Fibroblast of villous mesenchyme (primary cell): ENCODE measurements at places on chromosomes 1 and 21.

DNA sequence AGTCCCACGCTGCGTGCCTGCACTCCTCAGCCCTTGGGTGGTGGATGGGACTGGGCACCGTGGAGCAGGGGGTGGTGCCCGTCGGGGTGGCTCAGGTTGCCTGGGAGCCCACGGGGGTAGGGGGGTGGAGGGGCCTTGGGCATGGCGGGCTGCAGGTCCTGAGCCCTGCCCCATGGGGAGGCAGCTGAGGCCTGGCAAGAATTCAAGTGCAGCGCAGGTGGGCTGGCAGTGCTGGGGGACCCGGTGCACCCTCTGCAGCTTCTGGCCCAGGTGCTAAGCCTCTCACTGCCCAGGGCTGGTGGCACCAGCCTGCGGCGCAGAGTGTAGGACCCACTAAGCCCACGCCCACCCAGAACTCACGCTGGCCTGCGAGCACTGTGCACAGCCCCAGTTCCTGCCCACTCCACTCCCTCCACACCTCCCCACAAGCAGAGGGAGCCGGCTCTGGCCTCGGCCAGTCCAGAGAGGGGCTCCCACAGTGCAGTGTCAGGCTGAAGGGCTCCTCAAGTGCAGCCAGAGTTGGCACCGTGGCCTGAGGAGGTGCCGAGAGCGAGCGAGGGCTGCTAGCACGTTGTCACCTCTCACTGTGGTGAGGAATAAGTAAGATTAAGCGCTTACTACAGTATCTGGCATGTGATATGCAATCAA is 12.8 kb downstream of the TNNI3K start:
- DNase-seq, result no peak

- peak; percentile 99 for DNase-seq
Observed at GRCh38 chr1:172746091-172746949, 87.4 kb downstream of the FASLG start.

- DNase-seq, result no peak
Observed at GRCh38 chr1:155940993-155941844, at the start of gene RXFP4. Gene RXFP4 (plus strand): TSS chr1:155941638. CDS start chr1:155941710, 72 bp downstream.

DNA sequence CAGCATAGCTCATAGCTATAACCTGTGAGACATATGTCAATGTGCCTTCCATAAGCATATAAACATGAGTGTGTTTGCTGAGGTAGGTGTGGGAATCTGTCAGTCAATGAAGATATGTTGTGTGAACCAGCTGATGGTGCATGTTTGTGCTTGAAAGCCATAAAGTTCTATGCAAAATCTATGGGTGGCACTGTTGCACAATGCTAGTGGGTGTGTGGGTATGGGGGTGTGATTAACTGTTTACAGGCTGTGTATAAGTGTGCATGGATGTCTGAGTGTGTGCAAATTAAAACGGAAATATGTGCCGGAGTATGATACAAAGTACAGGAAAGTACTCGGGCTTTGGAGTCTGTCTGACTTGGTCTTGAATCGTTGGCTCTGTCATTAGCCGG is 1.0 kb upstream of the ATP2B4 start:
- DNase-seq, result peak; percentile 67

DNA sequence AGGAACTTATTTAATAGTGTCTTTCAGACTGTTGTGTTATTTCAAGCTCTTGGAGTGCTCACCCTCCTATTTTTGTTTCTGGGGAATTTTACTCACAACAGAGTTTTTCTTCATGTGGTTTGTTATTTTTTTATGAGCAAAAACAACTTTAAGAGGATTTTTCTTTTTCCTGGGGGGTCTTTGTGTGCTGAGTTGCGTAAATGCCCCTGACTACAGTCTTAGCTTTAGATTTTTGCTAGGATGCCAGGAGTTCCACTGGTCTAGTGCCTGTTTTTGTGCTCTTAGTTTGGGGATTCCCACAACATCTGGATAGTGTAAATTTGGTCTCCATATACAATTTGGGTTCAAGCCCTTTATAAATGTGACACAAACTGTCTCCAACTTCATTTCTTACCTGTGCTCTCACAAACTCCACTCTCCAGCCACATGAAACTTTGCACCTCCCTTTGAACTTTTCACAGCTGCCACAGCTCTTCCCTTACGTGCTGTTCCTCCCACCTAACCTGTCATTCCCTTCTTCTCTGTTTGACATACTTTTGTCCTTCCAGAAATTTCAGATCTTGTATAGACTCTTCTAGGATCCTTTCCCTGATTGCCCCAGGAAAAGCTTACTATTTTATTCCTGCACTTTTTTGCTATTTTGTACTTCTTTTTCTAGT is 180.2 kb downstream of the CRB1 start:
- DNase-seq, result no peak

GRCh38 chr1:87279536-87279875 is 49.2 kb upstream of the LMO4 start:
- DNase-seq, result no peak

DNA sequence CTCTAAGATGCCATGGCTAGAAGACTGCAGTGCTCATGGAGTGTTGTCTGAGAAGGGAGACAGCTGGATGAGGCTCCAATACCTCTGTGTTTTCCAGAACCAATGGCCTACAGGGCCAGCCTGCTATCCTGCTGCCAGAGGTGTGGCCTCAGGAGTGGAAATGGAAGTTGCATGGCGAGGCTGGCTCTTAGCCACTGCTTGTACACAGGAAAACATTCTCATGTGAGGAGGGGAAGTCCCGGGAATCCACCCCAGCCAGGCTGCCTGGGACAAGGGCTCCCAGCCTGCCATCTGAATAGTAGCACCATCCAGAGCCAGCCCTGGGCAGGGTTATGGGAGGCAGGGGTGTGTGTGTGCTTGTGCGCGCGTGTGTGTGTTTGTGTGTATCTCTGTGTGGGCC is 56.5 kb downstream of the SDC3 start:
- peak; percentile 39 for DNase-seq

DNA sequence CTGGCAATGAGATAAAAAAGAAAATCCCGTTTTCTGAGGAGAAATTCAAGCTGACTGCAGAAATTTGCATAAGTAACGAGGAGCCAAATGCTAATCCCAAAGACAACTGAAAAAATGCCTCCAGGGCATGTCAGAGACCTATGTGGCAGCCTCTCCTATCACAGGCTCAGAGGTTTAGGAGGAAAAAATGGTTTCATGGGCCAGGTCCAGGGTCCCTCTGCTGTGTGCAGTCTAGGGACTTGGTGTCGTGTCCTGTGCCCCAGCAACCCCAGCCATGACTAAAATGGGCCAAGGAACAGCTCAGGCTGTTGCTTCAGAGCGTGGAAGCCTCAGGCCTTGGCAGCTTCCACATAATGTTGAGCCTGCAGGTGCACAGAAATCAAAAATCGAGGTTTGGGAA is 456.5 kb downstream of the DPYD start:
- no peak for DNase-seq

DNA sequence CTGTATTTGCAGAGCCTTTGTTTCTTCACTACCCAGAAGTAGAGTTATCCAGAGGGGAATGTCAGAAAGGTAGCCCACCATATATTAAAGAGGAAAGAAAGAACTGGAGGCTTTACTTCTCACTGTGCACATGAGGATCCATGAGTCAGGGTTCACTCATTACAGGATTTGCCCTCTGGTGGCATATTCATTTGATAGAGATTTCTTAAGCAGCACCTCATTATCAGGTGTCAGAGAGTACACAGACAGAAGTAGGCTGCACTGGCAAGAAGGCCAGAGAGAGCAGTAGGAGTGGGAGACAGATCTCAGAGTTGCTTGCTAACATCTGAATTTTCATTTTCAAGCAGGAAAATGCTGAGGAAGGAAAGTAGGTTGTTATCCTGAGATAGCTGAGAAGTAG is 123.8 kb downstream of the PIK3R3 start:
- DNase-seq, result no peak

DNA sequence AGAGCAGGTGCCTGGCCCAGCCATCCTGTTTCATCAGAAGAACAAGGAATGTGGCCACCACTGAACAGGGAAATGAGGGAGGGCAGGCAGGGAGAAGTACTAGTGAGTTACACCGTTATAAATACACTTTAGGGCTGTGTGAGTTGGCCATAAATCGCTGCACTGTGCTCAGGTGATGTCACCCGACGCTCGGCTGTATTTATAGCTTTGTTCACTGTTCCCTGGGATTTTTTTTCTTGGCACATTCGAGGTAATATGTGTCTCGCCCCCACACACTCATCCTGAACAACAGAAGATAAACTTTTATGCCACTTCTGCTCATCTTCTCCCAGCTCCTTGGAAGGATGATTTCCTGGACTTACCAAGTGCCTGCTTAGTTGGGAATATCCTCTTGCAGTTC is 9.0 kb upstream of the KIRREL1 start:
- DNase-seq, result no peak

DNA sequence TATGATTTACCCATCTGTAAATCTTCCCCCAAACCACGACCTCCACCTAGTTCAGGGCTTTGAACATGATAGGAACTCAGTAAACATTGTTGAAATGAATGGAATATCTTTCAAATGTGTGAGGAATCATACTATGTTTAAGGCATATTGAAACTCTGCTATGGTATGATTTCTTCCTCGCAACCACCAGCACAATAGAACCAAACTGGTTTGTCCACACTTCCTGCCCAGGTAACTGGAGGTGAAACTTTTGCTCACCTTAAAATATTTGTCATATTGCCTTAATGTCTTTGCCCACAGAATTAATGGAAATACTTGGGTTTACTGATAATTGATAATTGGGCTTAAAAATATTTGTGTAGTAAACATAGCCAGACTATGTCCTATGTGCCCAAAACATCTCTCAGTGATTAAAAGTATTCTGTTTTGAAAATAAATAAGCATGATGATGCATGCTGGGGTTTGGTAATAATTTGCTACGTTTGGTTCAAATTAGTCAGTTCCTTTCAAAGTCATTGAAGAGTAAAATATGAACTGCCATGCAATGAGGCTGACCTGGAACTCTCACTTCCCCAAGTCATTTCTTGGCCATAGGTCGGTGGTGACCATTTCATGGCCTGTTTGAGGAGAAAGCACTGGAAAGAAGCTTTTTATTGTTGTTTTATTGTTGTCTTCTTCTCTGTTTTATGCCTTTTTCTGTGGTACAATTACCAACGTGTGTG is 73.3 kb downstream of the TNFSF18 start:
- no peak for DNase-seq

- DNase-seq, result peak; percentile 25
Observed at GRCh38 chr1:6831366-6831765, 46.1 kb downstream of the CAMTA1 start.

GRCh38 chr1:110164725-110165350 is 14.5 kb downstream of the SLC6A17 start:
- no peak for DNase-seq

GRCh38 chr1:47991673-47992072 is 5.5 kb downstream of the TRABD2B start:
- no peak for DNase-seq

- no peak for DNase-seq
Observed at GRCh38 chr1:208181364-208181763, 62.8 kb downstream of the PLXNA2 start.

DNA sequence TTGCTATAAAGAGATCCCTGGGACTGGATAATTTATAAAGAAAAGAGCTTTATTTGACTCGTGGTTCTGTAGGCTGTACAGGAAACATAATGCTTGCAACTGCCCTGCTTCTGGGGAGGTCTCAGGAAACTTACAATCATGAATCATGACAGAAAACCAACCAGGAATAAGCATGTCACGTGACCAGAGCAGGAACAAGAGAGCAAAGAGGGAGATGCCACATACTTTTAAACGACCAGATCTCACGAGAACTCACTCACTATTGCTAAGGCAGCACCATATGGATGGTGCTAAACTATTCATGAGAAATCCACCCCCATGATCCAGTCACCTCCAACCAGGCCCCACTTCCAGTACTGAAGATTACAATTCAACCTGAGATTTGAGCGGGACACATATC is 49.8 kb upstream of the RCC1 start:
- DNase-seq, result peak; percentile 59

GRCh38 chr1:234913771-234914170 is 214.9 kb downstream of the TOMM20 start:
- no peak for DNase-seq

- no peak for DNase-seq
Observed at GRCh38 chr1:42449256-42449655, 6.6 kb downstream of the ZMYND12 start.

GRCh38 chr1:41586230-41586629 is 101.7 kb upstream of the EDN2 start:
- DNase-seq, result no peak

- DNase-seq, result no peak
Observed at GRCh38 chr1:48944811-48945210, 168.1 kb upstream of the BEND5 start.

DNA sequence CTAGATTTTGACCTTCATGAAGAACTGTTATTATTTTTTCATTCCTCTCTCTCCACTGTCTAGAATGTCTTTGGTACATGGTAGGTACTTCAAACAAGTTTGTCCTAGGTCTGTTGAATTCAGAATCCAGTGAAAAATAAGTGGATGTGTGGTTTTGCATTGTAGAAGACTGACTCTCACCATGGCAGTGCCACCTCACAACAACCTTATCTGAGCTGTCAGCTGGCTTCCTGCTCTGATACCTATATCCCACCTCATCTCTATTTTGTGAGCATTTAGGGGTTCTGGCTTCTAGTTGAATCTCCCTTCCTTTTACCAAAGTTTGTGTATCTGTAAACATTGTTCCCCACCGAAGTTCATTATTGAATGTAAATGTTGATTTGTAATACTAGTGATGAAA is 9.1 kb downstream of the SWT1 start:
- DNase-seq, result no peak

DNA sequence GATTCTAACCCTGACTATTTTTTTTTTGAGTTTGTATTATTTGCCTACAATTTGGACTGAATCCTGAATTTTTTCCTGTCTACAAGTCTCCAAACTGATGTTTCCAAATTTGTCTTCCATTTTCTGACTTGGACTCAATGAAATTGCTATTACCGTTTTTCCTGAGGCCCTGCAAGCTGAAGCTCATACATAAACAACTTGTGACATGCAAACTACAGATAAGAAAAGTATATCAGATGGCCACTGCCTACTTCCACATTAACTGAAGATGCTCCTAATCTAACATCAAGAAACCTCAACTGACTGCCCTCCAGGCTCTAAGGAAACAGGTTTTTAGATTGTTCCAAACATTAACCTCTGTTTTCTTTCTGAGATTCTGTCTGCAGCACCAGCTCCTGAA is 51.1 kb upstream of the KLHDC7A start:
- DNase-seq, result no peak

GRCh38 chr1:244271691-244272308 is 179.9 kb downstream of the ADSS2 start:
- DNase-seq, result no peak

DNA sequence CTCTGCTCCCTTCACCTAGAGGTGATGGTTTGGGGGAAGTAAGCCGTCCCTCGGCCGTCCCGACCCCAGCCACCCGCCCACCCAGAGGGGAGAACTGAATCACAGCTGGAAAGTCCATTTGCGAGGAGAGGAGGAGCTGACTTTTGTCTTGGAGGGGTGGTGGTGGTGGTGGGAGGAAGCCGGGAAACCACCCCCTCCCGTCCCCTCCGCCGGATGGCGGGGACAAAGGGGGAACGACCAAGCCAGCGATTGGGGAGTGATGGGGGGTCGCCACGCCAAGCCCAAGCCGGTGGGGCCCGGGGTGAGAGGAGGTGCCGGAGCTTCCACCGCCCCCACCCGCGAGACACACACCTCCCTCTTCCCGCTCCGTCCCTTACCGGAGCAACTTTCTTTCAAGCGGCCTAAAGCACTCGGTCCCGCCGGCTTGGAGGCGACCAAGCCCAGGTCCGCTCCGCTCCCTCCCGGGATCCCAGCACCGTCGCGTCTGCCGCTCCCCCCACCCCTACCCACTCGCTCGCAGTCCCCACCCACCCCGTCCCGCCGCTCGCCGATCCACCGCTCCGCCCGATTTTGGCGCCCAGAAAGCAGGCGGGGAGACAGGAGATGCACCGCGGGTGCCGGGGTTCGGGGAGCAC is 540 bp downstream of the ARHGEF2 start:
- no peak for DNase-seq

- DNase-seq, result peak; percentile 67
Observed at GRCh38 chr1:11645670-11646265, 8.5 kb downstream of the FBXO2 start.
